ENCODE measurements at places on chromosomes 2 and 18.

GRCh38 chr2:67627456-67628207, 230.5 kb downstream of the ETAA1 start:
- DNase-seq = no peak

DNA sequence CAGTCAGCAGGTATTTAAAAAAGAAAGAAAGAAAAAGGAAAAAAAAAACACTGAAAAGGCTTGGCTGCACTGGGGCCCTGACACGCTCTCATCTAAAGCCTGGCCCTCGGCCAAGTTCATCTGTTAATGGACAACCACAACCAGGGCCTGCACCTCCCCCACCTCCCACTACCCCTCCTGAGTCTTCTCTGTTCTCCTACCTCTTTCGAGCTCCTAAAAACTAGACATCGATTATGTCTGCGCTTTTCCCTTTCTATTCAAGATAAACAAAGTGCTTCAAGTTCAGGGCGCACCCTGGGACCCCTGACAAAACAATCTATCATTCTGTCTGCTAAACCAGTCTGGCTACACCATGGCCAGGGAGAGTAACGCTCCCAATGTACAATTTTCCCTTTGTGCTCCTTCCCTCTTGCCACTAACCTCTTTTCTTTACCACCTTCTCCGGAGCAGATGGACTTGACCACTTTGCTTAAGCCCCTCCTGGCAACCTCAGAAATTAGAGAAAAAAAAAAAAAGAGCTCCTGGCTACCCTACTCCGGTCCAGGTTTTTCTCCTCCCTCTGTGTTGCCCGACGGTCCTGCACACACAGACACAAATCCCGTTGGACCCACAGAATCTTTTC, 22.7 kb downstream of the BCL11A start:
- DNase-seq = no peak

DNA sequence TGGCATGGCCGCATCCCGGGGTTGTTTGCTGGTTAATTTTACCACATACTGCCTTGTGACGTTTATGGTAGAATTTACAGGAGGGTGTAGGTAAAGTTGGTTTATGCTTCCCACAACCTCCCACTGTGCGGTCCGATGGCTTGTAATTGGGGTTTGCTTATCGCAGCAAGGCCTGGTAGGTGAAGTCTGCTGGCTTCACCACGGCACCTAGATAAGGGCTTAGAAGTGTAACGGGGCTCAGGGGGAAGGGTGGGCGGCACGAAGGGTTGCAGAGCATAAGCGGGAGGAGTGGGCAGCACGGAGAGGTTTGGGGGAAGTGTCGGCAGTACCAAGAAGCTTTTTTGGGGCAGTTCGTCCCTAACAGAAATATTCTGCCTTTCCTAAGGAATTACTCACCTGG, 39.0 kb upstream of the TMEM131 start:
- DNase-seq = no peak

DNA sequence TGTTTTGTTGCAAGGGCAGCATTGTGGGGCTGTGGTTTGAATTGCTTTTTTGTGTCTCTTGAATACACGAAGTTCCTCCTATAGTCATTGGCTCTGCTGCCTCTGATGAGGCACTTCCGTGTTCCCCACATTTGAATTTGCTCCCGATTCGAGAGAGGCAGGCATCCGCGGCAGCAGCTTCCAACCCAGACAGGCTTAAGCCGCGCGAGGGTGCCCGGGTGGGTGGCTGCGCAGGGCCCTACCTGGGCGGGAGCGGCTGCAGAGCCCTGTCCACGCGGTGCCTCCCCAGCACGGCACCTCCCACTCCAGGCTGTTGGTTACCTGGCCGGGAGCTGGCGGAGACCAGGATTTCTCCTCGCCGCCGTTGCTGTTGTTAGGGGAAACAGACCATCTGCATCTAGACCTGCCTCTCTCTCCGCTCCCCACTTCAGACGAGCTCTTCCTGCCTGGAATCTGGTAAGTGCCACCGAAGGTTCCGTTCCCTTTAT, 151.3 kb downstream of the NEDD4L start:
- peak; percentile 8 for DNase-seq

DNA sequence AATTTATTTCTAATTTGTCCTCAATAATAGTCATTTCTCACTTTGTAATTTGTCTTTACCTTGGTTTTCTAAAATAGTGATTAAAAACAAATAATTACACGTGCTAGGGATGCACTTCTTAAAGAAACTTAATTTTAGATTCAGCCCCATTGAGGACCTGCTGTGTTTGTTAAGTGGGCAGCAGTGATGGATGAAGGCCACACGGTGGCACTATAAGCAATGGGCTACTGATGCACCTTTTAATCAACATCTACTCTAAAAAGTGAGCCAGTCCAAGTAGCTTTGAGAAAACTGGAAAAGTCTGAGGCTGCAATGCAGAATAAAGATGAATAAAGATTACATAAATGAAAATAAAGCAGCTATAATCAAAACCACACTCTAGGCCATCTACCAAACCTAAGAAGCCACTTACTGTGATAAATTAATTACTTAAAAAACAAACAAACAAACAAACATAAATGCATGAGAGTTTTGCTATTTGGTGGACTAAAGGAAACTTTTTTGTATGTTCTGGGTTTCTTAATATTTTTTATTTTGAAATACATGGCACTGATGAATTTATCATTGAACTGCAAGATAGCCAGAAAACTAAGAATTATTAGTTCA, 89.3 kb downstream of the PDE11A start:
- peak; percentile 4 for DNase-seq

Data from stimulated activated CD4-positive, alpha-beta T cell treated with anti-CD3 and anti-CD28 coated beads, Interleukin-1b, Interleukin-23, amount 100 ng/mL, for 48 hours (primary cell).